ENCODE measurements at places on chromosomes 13 and 19. TPM values are rescaled to one million over a fixed set of nuclear protein-coding genes. Genes with fewer than 3 reads are reported as not detected.

Gene IGLON5
- 0.09 TPM for total RNA-seq

GRCh38 chr19:11756965-11757364, 9.8 kb upstream of the ZNF441 start:
- no peaks in the 10 kb centered on the region for H3K4me1 ChIP-seq
- H3K4me3 ChIP-seq, result no peak overlapping the region
- H3K36me3 ChIP-seq, result no peaks in the 10 kb centered on the region
- no peak for DNase-seq

GRCh38 chr19:50387176-50387867, 3.2 kb downstream of the POLD1 start:
- H3K4me3 ChIP-seq, result no peak overlapping the region
- DNase-seq, result no peak

DNA sequence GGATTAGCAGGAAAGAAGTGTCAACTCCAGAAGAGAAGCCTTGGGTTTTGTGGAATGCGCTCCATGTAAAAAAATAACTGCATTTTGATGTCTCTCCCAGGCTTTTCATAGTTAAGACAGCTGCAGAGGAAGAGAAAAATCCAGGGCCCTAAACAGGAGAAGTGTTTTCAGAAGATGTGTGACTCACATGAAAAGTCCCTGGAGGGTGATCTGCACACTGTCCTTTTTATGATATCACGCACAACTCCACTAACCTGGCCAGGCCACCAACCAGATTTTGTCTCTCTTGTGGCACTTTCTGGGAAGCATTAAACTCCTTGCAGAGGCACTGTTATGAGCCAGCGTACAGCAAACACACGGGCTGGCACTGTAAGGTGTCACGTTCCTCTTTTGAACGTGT, 267.3 kb downstream of the FGF9 start:
- no peaks in the 10 kb centered on the region for H3K4me1 ChIP-seq
- no peak for DNase-seq
- no peak overlapping the region for H3K27ac ChIP-seq
- no peaks in the 10 kb centered on the region for H3K36me3 ChIP-seq
- no peak overlapping the region for H3K4me3 ChIP-seq

All from CD8-positive, alpha-beta memory T cell (primary cell).